ENCODE measurements at places on chromosomes 12 and 14. TPM values are rescaled to one million over a fixed set of nuclear protein-coding genes. Genes with fewer than 3 reads are reported as not detected.

DYNLL1 gene
- 324 TPM for total RNA-seq

FGF23 gene
- total RNA-seq: not detected

KRT75 gene
- not detected for total RNA-seq

CNTN1 gene
- 1.6 TPM for total RNA-seq

IL31 gene
- total RNA-seq: not detected

DNA sequence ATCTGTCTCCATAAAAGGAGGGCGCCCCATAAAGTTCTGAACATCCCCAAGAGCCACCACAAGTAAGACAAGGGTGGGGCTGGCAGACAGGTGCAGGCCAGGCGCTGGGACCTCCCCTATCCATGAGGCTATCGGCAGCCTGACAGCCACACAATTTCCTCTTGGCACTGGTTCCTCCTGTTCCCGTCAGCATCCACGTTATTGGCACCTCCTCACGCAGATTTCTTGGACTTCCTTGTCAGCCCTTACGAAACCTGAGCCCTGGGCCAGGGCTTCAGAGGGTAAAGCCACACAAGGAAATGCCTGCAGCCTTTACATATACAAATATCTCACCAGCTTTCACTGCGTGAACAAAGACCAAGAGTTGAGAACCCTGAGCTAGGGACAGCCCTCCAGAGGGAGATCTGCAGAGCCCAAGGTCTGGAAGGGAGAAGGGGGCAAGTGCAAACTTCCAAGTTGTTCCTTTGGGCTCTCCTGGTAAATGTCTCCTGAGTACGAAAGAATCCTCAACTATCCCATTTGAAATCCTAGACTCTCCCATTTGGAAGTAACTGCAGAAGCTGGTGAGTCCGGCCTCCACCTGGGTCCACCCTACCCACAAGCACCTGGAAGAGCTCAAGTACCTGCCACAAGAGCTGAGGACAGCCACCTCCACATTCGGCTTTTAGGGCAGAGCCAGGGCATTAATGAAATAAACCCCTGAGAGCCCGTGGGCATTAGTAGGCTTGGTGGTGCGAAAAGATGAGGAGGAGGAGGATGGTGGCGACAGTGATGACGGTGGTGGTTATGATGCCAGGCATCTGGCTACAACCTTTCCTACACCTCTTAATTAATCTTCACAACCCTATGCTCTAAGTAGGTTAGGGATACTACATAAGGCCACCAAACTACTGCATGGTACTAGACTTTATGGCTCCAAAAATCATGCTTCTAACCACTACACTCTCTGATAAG lies 5.5 kb upstream of the TC2N start:
- no peaks in the 10 kb centered on the region for H3K27me3 ChIP-seq
- peaks cover 26% of the 10 kb centered on the region for H3K36me3 ChIP-seq
- H3K4me3 ChIP-seq: no peak overlapping the region
- DNase-seq: no peak
- H3K27ac ChIP-seq: no peak overlapping the region

GRCh38 chr12:26869908-26870459 lies 37.0 kb upstream of the ITPR2 start:
- no peak overlapping the region for H3K27ac ChIP-seq
- no peaks in the 10 kb centered on the region for H3K4me1 ChIP-seq
- no peak for DNase-seq
- no peak overlapping the region for H3K4me3 ChIP-seq

DNA sequence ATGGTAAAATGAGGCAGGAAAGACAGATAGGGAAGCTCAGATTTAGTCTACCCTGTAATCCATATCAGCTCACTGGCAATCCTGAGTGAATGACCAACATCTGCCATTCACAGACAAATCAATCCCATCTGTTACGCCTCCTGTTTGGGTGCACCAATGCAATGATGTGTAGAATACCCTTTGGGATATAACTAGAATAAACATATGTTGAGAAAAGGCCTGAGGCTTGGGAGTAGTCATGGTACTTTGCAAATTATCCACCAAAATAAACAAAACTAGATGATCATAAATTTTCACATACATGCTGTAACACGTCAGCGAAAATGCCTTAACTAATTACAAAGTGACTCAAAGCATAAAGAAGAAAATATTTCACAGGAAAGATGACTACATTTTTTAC lies 78.8 kb downstream of the KCNC2 start:
- H3K27ac ChIP-seq: no peak overlapping the region
- no peak for DNase-seq
- H3K4me3 ChIP-seq: no peak overlapping the region
- H3K27me3 ChIP-seq: peaks cover 3% of the 10 kb centered on the region
- no peaks in the 10 kb centered on the region for H3K4me1 ChIP-seq

DNA sequence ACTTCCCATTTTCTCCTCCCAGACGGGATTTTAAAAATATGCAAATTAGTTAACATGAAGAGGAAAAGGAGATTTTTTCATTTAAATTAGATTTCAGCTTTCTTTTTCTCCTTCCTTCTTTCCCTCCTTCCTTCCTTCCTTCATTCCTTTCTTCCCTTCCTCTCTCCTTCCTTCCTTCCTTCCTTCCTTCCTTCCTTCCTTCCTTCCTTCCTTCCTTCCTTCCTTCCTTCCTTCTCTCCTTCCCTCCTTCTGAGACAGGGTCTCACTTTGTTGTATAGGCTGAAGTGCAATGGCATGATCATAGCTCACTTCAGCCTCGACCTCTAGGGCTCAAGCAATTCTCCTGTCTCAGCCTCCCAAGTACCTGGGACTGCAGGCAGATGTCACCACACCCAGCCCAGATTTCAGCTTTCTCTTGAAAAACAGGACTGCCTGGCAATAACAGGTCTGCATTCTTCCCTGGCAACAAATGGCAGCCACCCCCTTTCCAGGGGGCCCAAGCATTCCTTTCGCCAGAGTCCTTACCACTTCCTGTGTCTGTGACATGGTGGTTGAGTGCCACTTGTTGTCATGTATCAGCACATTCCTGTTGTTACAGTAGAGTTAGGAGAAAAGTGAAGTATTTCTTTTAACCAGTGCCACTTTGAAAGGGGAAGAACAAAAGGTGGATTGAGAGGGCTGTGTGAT lies 119.1 kb downstream of the PTPN11 start:
- no peak overlapping the region for H3K4me3 ChIP-seq
- DNase-seq: no peak
- H3K27me3 ChIP-seq: no peaks in the 10 kb centered on the region
- no peak overlapping the region for H3K27ac ChIP-seq
- H3K36me3 ChIP-seq: no peaks in the 10 kb centered on the region

- H3K27me3 ChIP-seq: no peaks in the 10 kb centered on the region
- DNase-seq: no peak
- H3K27ac ChIP-seq: no peak overlapping the region
- no peak overlapping the region for H3K4me3 ChIP-seq
These were observed 9.1 kb upstream of the CCDC198 start for GRCh38 chr14:57502586-57503254.

DNA sequence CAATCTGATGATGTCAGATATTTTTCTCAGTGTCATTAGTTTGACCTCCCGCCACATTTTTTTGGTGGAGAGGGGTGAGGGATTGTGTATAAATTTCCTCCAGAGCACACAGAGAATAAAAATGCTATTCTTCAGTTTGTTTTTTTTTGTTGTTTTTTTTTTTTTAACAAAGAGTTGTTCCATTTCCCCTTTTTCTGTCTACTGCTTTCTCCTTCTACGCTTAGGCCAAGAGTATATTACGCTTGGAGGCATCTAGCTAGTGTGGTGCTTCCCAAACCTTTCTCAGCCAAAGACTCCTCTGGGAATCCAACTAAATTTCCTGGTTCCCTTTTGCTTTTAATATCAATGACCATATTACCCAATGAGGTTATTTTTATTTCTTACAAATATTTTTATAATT lies 465.6 kb downstream of the ZFP36L1 start:
- no peaks in the 10 kb centered on the region for H3K27me3 ChIP-seq
- no peak overlapping the region for H3K27ac ChIP-seq
- H3K4me3 ChIP-seq: no peak overlapping the region
- DNase-seq: no peak
- peaks cover 4% of the 10 kb centered on the region for H3K4me1 ChIP-seq

- H3K4me3 ChIP-seq: peak overlapping the region; percentile 1
- H3K36me3 ChIP-seq: no peaks in the 10 kb centered on the region
- no peak for DNase-seq
- peak overlapping the region; percentile 92 for H3K27ac ChIP-seq
- H3K4me1 ChIP-seq: peaks cover 34% of the 10 kb centered on the region
- H3K27me3 ChIP-seq: no peaks in the 10 kb centered on the region
These were observed 266.4 kb downstream of the LRFN5 start for GRCh38 chr14:41872931-41873685.

- no peak overlapping the region for H3K27ac ChIP-seq
- DNase-seq: peak; percentile 51
- no peaks in the 10 kb centered on the region for H3K4me1 ChIP-seq
- H3K36me3 ChIP-seq: no peaks in the 10 kb centered on the region
These were observed 59.3 kb upstream of the FKBP4 start for GRCh38 chr12:2735432-2735831.

- peaks cover 24% of the 10 kb centered on the region for H3K4me1 ChIP-seq
- no peaks in the 10 kb centered on the region for H3K27me3 ChIP-seq
- no peak overlapping the region for H3K4me3 ChIP-seq
- DNase-seq: no peak
- H3K36me3 ChIP-seq: peaks cover 2% of the 10 kb centered on the region
These were observed 6.1 kb downstream of the CEP170B start for GRCh38 chr14:104871145-104871655.

DNA sequence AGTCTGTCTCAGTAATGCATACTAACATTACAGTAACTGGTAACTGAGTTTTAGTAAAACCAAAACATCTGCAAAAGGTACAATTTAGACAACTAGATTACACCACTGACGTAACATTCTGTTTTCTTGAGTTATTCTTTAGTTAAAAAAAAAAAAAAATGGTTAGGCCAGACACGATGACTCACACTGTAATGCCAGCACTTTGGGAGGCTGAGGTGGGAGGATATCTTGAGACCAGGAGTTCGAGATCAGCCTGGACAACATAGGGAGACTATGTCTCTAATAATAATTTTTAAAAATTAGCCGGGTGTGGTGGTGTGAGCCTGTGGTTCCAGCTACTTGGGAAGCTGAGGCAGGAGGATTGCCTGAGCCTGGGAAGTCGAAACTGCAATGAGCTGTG lies 34.1 kb downstream of the AP5M1 start:
- DNase-seq: no peak
- H3K36me3 ChIP-seq: no peaks in the 10 kb centered on the region
- H3K27me3 ChIP-seq: peaks cover 28% of the 10 kb centered on the region
- H3K4me3 ChIP-seq: no peak overlapping the region

- peaks cover 53% of the 10 kb centered on the region for H3K4me1 ChIP-seq
- DNase-seq: no peak
- H3K27ac ChIP-seq: no peak overlapping the region
- peak overlapping the region; percentile 69 for H3K4me3 ChIP-seq
- H3K27me3 ChIP-seq: peaks cover 82% of the 10 kb centered on the region
- H3K36me3 ChIP-seq: no peaks in the 10 kb centered on the region
These were observed 586 bp downstream of the TTC6 start for GRCh38 chr14:37595809-37596621.

DNA sequence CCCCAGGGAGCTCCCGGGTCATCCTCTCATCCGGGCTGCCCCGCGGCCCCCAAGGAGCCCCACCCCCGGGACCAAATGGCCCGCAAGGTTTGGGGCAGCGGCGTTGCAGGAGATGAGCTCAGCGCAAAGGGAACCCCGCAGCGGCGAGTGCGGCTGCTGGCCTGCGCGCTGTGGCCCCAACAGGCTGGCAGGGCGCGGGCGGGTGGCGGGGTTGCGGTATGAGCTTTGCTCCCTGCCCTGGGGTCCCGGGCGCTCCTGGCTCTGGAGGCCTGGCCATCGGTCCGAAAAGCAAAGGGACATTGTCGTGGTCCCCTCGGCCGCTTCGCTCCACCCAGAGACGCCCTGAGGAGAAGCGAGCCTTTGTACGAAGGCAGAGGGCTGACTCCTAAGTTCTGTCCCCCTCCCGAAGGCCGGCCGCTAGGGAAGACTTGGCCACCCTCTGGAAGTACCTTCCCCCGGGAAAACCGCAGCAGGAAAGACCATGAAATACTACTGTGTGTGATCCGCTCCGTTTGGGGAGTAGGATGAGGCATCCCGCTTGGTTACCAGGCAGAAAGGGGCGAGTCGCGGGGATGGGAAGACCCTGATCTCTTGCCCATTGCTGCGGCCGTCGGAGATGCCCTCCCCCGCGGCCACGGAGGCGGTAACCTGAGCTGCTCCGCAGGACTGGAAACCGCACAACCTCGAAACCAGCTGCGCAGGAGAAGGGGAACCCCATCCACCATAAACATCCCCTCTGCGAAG lies 620 bp upstream of the NID2 start:
- peaks cover 8% of the 10 kb centered on the region for H3K36me3 ChIP-seq
- peak overlapping the region; percentile 86 for H3K4me3 ChIP-seq
- peak overlapping the region; percentile 92 for H3K27ac ChIP-seq
- H3K4me1 ChIP-seq: peaks cover 64% of the 10 kb centered on the region
- H3K27me3 ChIP-seq: no peaks in the 10 kb centered on the region

- H3K4me1 ChIP-seq: peaks cover 11% of the 10 kb centered on the region
- no peak overlapping the region for H3K27ac ChIP-seq
- no peak overlapping the region for H3K4me3 ChIP-seq
- no peak for DNase-seq
- no peaks in the 10 kb centered on the region for H3K27me3 ChIP-seq
These were observed 111.2 kb downstream of the RIN3 start for GRCh38 chr14:92624764-92625163.

DNA sequence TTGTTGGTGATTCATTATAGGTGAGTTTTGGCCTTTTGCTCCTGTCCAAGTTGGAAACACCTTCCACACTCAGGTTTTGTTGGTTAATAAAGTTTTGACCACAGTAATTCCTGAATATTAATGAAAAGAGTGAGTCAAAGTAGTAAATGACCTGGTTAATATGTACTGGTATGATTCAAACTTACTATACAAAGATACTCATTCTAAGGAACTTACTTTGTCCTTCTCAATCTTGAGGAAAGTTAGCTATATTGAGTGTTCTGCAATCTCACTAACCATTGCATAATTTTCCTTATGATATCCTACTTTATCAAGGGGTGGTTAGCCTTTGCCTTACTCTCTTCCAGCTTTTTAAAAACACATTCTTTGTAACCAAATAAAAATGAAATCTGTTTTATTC lies 20.9 kb upstream of the HECTD1 start:
- H3K4me1 ChIP-seq: peaks cover 4% of the 10 kb centered on the region
- no peak overlapping the region for H3K4me3 ChIP-seq
- no peak for DNase-seq
- no peaks in the 10 kb centered on the region for H3K27me3 ChIP-seq

GRCh38 chr12:67638694-67639093 lies 9.9 kb upstream of the DYRK2 start:
- peaks cover 7% of the 10 kb centered on the region for H3K27me3 ChIP-seq
- H3K4me1 ChIP-seq: peaks cover under 1% of the 10 kb centered on the region
- H3K4me3 ChIP-seq: no peak overlapping the region

Measured in osteocyte (in vitro differentiated cells).